Fibroblast of the aortic adventitia (primary cell): ENCODE measurements at places on chromosomes 6 and 20.
A peak's percentile ranks its signal among the peaks of the same experiment; 100 is the strongest.

GRCh38 chr20:10481676-10482075, 46.6 kb downstream of the SLX4IP start:
- DNase-seq: no peak

DNA sequence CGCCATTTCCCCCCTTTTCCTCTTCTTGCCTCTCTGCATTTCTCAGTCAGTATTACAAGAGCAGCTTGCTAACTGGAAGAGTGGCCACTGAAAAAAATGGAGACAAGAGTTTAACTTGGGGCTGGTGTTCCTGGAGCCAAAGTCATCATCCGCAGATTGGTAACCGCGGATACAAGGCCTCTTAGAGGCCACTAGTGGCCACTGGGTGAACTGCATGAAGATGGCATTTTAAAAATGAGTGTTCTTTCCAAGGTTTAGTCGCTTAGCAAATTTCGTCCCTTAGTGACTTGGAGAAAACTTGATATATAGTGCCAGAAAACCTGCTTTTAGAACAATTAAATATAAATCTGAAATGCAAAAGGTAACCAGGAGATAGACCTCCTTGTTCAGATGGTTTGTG, 4.8 kb downstream of the F13A1 start:
- DNase-seq: peak; percentile 42

DNA sequence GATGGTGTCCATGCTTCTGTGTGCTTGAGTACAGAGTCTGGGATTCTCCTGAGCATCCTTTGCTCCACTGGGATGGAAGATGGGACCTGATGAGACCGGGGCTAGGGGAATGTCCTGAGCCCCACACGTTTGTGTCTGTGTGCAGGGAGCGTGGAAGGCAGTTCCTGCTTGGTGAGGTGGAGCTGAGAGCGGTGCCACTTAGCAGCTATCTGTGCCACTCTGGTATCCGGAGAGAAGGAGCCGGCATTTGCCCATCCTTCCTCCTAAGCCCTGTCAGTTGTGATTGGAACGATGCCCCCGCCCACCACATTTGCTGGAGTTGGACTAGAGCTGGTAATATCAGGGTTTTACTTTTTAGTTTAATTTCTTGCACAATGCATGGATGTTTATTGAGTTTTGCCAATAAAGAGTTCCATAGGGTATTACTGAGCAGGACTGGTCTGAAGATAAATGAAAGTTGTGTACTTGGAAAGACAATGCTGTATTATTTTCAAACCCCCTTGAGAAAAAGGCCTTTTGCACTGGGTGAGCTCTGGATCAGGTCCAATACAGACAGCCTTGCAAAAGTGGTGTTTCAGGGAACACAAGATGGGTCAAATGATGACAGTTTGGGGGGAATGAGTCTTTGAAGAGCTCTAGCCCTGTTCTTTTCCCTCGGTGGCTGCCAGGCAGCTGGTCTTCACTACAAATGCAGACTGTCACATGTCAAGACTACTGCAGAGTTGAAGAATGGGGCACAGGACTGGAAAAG, 130.8 kb downstream of the SYCP2 start:
- DNase-seq: no peak

GRCh38 chr6:47651505-47651944, 46.9 kb upstream of the ADGRF4 start:
- peak; percentile 80 for DNase-seq

GRCh38 chr6:131819572-131820124, 11.8 kb downstream of the ENPP1 start:
- DNase-seq: peak; percentile 95

DNA sequence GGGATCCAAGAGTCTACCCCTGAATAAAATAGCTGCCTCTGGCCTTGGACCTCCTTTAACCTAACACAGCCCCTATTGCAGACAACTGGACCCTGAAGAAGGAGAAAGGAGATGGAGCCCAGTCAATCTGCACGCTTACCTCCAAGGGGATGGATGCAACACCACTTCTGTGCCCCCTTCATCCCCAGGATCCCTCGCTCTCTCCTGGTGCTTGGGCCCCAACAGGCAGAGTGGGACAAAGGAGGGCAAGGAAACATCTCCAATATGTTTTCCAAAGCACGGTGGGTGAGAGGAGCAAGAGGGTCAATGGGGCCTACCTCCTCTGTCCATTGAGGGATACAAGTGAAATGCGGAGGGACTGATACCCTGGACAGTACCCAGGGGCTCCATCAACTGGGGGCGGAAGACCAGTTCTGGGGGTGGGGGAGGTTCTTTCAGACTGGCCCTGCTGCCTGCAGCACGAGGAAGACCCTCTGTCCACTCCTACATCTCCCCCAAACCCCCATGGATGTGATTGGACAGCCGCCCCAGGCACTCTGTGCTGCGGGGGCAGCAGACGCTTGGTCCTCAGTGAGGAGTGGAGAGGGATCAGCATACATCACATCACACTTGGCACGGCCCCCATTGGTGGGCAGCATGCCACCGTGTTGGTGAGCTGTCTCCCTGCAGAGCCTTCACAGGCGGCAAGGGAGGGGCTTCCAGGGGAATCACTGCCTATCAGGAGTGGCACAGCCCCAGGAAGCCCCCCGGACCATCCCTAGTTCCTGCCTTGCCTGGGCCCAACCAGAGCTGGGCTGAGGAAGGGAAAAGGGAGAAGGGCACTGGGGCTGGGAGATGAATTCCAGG, 70.6 kb downstream of the MRPL14 start:
- DNase-seq: peak; percentile 88

DNA sequence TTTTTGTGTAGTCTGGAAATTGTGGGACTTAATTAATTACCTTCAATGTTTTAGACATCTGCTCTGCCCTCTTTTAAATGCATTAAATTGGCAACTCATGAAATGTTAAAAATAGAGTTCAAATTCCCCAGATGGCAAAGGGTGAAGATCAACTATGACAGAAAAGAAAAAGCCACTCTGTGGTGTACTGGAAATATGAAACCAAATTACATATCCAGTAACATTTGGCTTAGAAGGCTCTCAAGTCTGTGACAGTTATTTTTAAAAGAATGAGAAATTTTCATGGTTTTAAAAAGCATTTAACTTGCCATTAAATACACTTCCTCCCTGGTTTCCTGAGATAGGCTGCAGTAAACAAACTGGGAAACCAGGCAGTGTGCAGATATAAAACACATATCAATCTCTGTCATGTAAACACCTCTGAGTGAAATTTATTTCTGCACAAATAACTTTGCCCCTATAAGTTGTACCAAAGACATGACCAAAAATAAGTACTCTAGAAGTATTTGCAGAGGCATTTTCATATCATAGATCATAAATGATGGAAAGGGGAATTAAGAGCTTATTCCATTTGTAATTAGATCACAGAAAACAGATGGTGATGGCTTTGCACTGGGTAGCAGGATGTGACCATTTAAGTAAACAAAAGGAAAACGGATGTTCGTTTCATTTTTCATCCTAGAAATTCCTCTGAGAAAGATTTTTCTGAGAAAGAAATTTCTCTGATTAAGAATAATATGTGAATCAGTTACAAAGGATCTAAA, 360.1 kb downstream of the SAMD5 start:
- no peak for DNase-seq

GRCh38 chr20:63517376-63518309, 2.9 kb upstream of the PPDPF start:
- no peak for DNase-seq

GRCh38 chr6:170199716-170200115, 91.2 kb downstream of the DLL1 start:
- DNase-seq: no peak

DNA sequence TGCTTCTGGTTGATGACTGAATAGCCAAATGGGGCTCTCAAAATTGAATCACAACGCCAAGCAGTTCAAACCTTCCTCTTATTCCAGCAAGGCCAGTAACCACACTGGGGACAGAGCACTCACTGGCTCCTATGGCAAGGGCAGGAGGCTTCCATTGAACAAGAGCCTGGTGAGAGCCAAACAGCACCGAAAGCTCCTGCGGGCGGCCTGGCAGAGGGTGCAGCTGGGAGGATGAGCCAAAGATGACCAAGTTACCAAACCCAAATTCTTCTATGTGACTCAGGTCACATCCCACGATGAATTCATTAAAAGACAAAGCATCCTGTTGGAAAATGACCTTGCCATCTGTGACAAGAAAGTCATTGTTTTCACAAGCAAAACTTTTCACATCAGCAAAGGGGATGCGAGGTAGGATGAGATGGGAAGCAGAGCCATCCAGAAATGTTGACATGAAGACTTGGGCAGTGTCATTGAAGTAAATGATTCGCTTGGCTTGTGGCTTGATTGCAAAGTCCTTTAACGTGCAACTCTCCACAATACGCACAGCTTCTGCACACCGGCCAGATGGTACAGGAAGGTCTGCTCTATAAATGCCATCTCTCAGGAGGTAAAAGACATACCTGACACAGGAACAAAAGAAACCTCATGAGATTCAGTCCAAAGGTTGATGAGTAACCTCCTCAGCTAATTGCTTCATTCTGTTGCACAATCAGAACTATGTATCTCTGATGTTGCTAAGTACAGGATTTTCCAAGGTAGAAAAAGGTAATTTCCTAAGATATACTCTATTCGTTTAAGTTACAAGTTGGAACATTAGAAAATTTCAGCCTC, 36.3 kb downstream of the ROS1 start:
- DNase-seq: no peak

GRCh38 chr20:34305333-34306230, 2.4 kb upstream of the AHCY start:
- DNase-seq: no peak

GRCh38 chr20:50343125-50343489, 152.5 kb downstream of the CEBPB start:
- DNase-seq: no peak

DNA sequence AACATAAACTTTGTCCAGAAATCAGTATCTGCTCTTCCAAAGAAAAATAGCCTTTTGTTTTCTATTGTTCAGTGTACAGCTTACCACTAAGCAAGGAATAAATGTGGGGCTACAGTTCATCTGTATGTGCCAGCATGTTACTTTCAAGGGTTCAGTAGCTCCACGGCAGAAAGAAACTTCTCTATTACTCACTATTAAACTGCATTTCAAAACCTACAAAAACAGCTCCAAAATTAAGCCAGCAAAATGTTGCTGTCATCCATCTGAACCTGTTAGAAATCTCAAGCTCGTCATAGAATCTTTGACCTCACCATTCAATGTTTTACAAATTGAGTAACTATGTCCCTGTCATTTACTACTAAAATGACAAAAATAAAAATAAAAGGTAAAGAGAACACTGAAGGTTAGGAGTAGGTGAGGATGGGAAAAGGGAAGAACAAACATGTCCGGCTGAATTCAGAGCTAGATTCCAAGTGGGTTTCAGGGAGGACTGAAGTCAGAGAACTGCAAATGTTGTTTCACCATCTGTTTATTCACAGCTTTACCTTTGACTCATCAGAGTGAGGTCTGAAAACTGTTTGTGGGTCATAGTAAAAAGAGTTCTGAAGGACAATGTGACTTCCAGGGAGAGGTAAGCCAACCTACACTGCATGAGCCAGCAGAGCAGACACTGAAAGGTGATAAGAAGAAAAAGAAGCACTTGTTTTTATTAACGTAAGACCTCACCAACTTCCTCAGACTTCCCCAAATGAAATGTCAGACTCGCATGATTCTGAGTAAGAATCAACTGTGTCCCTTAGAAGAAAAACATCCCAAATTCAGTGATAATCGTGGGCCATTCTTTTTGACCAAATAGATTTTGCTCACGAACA, 62.0 kb downstream of the ATXN1 start:
- DNase-seq: no peak

DNA sequence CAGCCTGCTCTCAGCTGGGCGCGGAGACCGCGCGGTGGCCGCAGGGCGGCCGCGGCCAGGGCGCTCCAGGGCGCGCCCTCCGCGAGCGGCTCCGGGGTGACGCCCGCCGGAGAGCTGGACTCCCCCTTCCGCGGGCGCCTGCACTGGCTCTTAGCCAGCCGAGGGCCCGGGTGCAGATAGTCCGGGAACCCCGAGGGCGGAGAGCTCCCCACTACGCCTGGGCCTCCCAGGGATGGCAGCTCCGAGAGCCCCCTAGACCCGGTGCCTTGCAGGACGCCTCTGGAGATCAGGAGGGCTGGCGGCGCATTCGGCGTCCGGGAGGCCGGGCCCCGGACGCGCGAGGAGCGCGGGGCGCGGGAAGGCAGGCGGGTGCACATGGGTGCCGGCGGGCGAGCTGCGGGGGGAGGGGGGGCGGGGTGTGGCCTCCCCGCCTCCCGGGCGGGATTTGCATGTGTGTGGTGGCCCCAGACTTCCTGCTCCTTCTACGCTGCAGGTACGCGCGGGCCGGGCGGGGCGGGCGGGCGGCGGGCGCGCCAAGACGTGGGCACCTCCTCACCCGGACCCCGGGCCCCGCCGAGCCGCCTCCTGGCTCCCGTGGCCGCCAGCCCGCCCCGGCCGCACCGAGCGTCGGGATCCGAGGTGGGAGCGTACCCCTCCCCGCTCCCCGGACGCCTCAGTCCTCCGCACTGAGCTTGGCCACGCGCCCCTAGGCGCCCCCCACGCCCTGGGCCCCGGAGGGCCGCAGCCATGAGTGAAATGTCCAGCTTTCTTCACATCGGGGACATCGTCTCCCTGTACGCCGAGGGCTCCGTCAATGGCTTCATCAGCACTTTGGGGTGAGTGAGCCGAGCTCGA, at the start of gene ITPR3:
Gene ITPR3, plus strand, starts transcription at position 467 of the 855 bp plus-strand sequence. Its CDS starts 281 bp downstream, at position 748.
- no peak for DNase-seq

- DNase-seq: peak; percentile 14
These were observed 559 bp downstream of the APMAP start for GRCh38 chr20:24991897-24992486.

- no peak for DNase-seq
These were observed 3.0 kb downstream of the DCBLD1 start for GRCh38 chr6:117485433-117485832.

GRCh38 chr6:25942561-25943147, 12.2 kb upstream of the SLC17A2 start:
- peak; percentile 80 for DNase-seq

DNA sequence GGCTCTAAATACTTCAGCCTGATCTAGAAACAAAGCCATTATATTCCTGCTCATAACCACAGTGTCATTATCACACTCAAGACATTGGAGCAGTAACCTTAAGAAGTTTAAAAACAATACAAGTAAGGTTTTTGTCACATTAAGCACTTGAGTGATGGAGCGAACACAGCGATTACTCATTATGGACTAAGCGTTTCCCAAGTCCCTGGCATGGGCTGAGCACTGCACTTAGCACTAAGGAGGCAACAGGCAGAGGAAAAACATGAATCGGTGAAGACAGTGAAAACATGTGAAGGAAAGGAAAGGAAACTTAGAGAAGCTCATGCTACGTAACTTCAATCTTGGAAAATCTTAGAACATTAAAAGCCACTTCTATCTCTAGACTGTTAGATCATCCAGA, 108.7 kb downstream of the SLC24A3 start:
- no peak for DNase-seq

- DNase-seq: no peak
These were observed 112.1 kb downstream of the CDH4 start for GRCh38 chr20:61364147-61364546.

- no peak for DNase-seq
These were observed 44.7 kb upstream of the MLN start for GRCh38 chr6:33848484-33848883.

- peak; percentile 83 for DNase-seq
These were observed 203.6 kb upstream of the GMDS start for GRCh38 chr6:2448826-2449571.

- DNase-seq: no peak
These were observed 2.3 kb downstream of the ZBTB2 start for GRCh38 chr6:151388997-151389617.

GRCh38 chr6:56037601-56038000, 162.2 kb upstream of the BMP5 start:
- DNase-seq: peak; percentile 45

- DNase-seq: no peak
These were observed 21.7 kb upstream of the TBC1D20 start for GRCh38 chr20:483815-484644.
